ENCODE measurements at places on chromosomes 7 and 10.

GRCh38 chr7:27740449-27741086 lies 606 bp downstream of the TAX1BP1 start:
- DNase-seq: peak; percentile 91

GRCh38 chr7:137404660-137405317 lies 61.3 kb upstream of the PTN start:
- DNase-seq: no peak

GRCh38 chr7:90474284-90475210 lies 5.1 kb downstream of the PTTG1IP2 start:
- DNase-seq: no peak

- DNase-seq: no peak
Measured at GRCh38 chr7:112122798-112123197, 83.4 kb downstream of the DOCK4 start.

GRCh38 chr7:26160896-26161295 lies 8.9 kb downstream of the NFE2L3 start:
- no peak for DNase-seq

- DNase-seq: peak; percentile 66
Measured at GRCh38 chr10:5534880-5535856, 10.4 kb downstream of the CALML3 start.

- no peak for DNase-seq
Measured at GRCh38 chr10:74096777-74097176, 53.9 kb downstream of the AP3M1 start.

- no peak for DNase-seq
Measured at GRCh38 chr10:106341356-106341755, 823.1 kb downstream of the SORCS1 start.
